ENCODE measurements at places on chromosomes 2 and 18.

GRCh38 chr2:124875627-124876244, 850.6 kb downstream of the CNTNAP5 start:
- DNase-seq = no peak

GRCh38 chr18:32333781-32334180, 136.9 kb downstream of the GAREM1 start:
- no peak for DNase-seq

DNA sequence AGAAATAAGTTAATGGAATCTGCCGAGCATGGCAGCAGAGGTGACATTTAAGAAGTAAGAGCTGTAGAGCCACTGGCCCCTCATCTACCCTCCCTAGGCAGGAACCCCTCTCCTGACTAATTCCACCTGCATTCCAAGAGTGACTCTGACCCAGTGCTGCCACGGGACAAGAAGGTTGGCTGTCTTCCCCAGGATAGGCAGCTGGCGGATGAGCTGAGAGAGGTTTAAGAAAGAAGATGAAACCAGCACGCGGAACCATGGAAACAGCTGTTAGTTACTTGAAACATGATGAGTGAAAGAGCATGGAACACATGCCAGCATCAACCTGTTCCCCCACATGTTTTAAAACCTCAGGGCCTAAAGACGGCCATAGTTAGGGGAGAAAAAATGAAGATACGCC, 74.1 kb downstream of the RND3 start:
- no peak for DNase-seq

DNA sequence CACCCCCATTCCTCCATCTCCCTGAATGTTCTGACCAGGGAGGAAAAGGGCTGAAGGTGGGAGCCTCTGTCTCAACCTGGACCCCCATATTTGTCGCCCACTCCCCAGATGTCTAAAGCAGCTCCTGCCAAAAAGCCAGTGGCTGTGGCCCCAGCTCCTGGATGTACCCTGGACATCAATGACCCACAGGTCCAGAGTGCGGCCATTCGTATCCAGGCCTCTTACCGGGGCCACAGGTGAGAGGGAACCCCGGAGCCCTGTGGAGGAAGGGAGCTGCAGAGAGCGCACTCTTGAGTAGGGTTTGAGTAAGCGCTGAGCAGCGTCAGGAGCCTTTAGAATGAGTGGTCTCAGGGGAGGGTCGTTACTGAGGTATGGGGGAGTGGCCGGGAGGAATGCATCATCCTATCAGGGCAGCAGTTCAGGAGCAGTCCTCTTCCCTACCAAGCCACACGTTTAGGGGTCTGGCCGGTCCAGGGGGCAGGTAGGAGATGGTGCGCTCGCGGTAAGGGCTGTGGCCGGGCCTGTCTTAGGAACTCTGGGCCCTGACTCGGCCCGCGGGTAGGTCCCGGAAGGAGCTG, 2.4 kb upstream of the GMPPA start:
- no peak for DNase-seq

Measured in BE2C (cell line).